ENCODE measurements at places on chromosomes 7 and 10. TPM values are rescaled to one million over a fixed set of nuclear protein-coding genes. Genes with fewer than 3 reads are reported as not detected.
A peak's percentile ranks its signal among the peaks of the same experiment; 100 is the strongest.

OR2A1 gene
- 3.8 TPM for total RNA-seq

GIMAP2 gene
- 20.1 TPM for total RNA-seq

TMEM184A gene
- total RNA-seq: 0.64 TPM

LLCFC1 gene
- not detected for total RNA-seq

INHBA gene
- 5.4 TPM for total RNA-seq

DLX5 gene
- total RNA-seq: 5.9 TPM

TFR2 gene
- total RNA-seq: not detected

VAX1 gene
- not detected for total RNA-seq

OR2A12 gene
- not detected for total RNA-seq

PNLIP gene
- not detected for total RNA-seq

DNA sequence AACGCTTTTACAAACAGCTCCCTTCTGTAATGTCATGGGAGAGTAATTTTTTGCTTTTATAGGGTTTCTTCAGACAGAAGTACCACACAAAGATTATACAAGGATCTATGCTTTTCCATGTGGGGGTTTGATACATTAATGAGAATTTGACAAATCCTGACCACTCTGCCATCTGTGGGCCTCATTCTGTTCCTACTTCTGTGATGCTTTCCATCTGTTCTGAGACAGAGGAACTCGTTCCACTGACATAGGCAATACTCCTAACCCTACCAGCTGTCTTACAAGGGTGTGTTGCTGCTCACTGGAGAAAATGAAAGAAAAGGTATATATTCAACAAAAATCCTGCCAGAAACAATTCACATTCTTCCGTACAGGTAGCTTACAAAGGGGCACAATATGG, 59.4 kb upstream of the NAMPT start:
- H3K4me3 ChIP-seq: no peak overlapping the region
- no peak overlapping the region for H3K27ac ChIP-seq
- no peaks in the 10 kb centered on the region for H3K27me3 ChIP-seq
- no peaks in the 10 kb centered on the region for H3K4me1 ChIP-seq
- no peaks in the 10 kb centered on the region for H3K36me3 ChIP-seq
- no peak for DNase-seq

GRCh38 chr10:72355214-72355555, 466 bp upstream of the DNAJB12 start:
- no peak for DNase-seq
- peak overlapping the region; percentile 98 for H3K27ac ChIP-seq
- peak overlapping the region; percentile 82 for H3K4me3 ChIP-seq
- H3K36me3 ChIP-seq: no peaks in the 10 kb centered on the region
- H3K4me1 ChIP-seq: peaks cover 10% of the 10 kb centered on the region

DNA sequence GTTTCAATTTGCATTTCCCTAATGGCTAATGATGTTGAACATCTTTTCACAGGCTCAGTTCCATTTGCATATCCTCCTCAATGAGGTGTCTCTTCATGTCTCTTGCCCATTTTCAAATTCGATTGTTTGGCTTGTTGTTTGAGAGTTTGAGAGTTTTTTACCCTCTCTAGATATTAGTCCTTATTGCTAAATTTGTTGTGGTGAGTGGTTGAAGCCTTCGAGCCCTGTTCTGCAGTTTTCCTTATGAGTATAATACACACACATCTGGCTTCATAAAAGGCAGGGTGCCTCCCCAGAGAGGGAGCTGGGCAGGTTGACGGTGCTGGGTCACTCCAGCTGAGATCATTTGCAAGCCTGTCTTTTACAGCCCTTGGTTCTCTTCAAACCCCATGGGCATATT, 65.1 kb downstream of the RGS10 start:
- no peaks in the 10 kb centered on the region for H3K36me3 ChIP-seq
- H3K27me3 ChIP-seq: no peaks in the 10 kb centered on the region
- no peak for DNase-seq
- no peak overlapping the region for H3K4me3 ChIP-seq

DNA sequence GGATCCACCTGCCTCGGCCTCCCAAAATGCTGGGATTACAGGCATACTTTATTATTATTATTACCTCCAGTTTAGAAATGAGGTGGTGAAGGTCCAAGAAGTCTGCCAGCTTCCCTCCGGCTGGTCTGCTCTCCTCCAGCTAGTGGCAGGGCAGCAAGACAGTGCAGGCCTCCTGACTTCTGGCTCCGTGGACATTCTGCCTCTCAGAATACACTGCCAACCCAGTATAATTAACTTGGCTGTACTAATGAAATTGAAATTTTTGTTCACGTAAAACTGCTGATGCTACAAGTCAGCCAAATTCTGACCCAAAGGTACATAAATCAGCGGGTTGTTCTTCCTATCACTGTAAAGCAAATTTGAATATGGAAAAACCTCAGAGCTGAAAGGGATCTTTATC, 7.6 kb upstream of the PDE1C start:
- no peak overlapping the region for H3K4me3 ChIP-seq
- DNase-seq: no peak
- no peaks in the 10 kb centered on the region for H3K36me3 ChIP-seq
- no peaks in the 10 kb centered on the region for H3K4me1 ChIP-seq

DNA sequence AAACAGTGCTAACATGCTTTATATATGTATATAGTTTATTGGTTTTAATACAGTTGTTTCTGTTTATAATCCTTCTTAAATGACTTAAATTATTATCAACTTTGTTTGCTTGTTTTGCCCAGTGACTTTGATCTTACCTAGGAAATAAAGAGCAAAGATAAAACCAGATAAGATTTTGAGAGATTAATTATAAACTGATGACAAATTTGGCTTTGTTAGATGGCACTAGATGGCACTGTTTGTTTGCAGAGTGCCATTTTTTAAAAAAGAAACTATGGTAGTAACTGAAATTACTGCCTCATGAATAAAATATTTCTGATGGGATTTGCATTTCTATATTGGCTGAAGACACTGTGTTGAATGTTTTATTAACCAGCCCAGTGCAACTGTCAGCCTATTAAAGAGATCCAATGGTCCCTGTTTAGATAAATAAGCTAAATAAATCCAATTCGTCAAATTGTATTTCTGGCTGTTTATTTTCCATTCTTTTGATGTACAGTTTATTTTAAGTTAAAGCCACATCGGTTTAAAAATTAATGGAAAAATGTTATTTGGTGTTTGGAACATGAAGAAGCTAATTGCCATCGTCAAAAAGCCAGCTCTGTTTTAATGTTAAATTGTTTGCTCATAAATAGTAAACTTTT, 28.7 kb downstream of the VTI1A start:
- no peak overlapping the region for H3K27ac ChIP-seq
- H3K4me1 ChIP-seq: no peaks in the 10 kb centered on the region
- no peaks in the 10 kb centered on the region for H3K27me3 ChIP-seq
- no peak for DNase-seq
- H3K4me3 ChIP-seq: no peak overlapping the region

GRCh38 chr10:4219901-4220300, 434.9 kb upstream of the KLF6 start:
- H3K27me3 ChIP-seq: no peaks in the 10 kb centered on the region
- H3K27ac ChIP-seq: no peak overlapping the region
- H3K36me3 ChIP-seq: no peaks in the 10 kb centered on the region
- no peak for DNase-seq
- H3K4me1 ChIP-seq: no peaks in the 10 kb centered on the region

DNA sequence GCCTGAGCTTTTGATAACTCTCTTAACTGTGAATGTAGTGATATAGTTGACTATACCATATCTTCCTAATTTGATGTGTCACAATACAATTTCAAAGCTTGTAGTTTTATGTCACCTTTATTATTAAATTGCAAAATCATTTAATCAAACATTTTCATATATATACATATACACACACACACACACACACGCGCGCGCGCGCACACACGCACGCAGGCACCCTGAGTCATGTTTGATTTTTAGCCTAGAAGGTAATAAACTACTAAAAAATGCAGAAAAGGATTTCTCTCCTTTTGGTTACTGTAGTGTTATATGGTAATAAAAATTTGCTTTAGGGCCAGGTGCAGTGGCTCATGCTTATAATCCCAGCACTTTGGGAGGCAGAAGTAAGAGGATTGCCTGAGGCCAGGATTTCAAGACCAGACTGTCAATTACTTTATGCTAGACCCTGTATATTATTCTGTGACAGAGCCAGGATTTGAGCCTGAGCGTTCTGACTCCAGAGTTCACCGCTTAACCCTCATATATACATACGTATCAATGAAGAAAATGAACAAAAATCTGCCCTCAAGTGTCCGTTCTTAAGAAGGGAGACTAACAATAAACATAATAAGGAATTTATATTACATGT, 89.6 kb downstream of the PODXL start:
- H3K4me1 ChIP-seq: no peaks in the 10 kb centered on the region
- H3K36me3 ChIP-seq: no peaks in the 10 kb centered on the region
- no peak overlapping the region for H3K27ac ChIP-seq

GRCh38 chr7:45033931-45034290, 33.9 kb downstream of the CCM2 start:
- no peak overlapping the region for H3K27ac ChIP-seq
- no peaks in the 10 kb centered on the region for H3K4me1 ChIP-seq
- H3K4me3 ChIP-seq: no peak overlapping the region
- H3K27me3 ChIP-seq: no peaks in the 10 kb centered on the region
- H3K36me3 ChIP-seq: no peaks in the 10 kb centered on the region

GRCh38 chr7:2521952-2522591, 2.5 kb downstream of the LFNG start:
- no peaks in the 10 kb centered on the region for H3K36me3 ChIP-seq
- H3K27me3 ChIP-seq: peaks cover 10% of the 10 kb centered on the region
- peak overlapping the region; percentile 32 for H3K4me3 ChIP-seq
- peak overlapping the region; percentile 67 for H3K27ac ChIP-seq
- peaks cover 19% of the 10 kb centered on the region for H3K4me1 ChIP-seq

- H3K4me1 ChIP-seq: peaks cover 16% of the 10 kb centered on the region
- H3K36me3 ChIP-seq: no peaks in the 10 kb centered on the region
- H3K27ac ChIP-seq: peak overlapping the region; percentile 44
- no peak overlapping the region for H3K4me3 ChIP-seq
- DNase-seq: no peak
- H3K27me3 ChIP-seq: no peaks in the 10 kb centered on the region
Observed at GRCh38 chr10:101065481-101066145, 3.8 kb downstream of the KAZALD1 start.
